ENCODE measurements at places on chromosomes 1 and 21.

GRCh38 chr1:22914633-22915217 lies 57.9 kb downstream of the LACTBL1 start:
- no peak for DNase-seq

DNA sequence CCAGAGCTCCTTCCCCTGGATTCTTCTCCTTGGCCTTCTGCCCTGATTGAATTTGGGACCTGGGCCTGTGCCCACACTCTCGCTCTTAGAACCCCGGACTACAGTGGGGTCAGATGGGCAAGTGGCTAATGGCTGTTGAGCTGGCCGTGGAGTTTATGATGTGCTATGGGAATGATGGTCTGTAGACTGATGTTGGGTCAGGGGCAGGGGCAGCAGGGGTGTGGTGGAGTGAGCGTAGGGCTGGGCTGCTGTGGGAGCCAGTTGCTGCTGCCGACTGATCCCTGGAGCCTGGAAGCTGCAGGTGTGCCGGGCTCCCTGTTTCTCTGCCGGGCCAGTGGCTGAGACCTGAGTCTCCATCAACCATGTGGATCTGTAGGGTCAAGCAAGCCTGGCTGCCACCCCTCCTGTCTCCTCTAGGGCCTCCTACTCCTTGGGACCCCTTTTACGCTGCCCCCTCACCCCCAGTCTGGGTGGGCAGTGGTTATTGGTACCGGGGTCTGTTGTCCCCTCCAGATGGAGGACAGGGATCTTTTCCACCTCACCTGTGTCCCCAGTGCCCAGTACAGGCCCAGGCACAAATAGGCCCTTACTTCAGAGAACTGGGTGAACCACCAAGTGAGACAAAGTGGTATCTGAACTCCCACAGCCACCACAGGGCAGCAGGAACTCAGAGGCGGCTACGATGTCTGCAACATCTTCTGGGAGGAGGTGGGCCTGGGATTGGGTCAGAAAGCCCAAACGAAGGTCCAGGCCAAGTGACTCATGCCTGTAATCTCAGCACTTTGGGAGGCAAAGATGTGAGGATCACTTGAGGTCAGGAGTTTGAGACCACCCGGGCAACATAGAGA lies 5.1 kb downstream of the PODN start:
- DNase-seq: no peak

DNA sequence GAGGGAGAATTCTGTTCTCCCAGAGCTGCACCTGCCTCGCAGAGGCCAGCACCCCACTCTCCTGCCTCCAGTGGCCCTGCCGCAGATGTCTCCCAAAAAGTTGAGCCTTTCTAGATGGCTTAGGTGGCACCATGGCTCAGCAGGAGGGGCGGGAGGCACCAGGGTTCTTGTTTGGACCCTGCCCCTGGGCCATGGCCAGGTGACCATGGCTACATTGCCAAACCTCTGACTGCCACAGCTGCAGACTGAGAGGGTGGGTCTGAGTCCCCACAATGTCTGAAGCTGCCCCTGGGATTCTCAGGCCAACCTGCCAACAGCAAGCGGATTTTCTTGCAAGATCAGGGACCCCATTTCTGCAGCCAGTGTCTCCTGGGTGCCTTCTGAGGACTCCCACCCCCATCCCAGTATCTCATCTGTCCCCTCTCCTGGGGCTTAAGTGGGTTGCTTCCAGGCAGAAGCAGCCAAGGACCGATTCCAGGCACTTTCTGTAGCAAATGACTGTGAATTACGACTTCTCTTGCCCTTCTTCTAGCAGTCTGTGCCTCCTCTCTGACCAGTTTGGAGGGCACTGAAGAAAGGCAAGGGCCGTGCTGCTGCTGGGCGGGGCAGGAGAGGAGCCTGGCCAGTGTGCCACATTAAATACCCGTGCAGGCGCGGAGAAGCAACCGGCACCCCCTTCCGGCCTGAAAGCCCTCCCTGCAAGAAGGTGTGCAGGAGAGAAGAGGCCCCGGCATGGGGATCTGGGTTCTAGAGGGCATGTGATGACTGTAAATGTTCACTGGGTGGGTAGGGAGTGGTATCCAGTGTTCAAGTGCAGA lies 22.5 kb downstream of the SESN2 start:
- DNase-seq: no peak

DNA sequence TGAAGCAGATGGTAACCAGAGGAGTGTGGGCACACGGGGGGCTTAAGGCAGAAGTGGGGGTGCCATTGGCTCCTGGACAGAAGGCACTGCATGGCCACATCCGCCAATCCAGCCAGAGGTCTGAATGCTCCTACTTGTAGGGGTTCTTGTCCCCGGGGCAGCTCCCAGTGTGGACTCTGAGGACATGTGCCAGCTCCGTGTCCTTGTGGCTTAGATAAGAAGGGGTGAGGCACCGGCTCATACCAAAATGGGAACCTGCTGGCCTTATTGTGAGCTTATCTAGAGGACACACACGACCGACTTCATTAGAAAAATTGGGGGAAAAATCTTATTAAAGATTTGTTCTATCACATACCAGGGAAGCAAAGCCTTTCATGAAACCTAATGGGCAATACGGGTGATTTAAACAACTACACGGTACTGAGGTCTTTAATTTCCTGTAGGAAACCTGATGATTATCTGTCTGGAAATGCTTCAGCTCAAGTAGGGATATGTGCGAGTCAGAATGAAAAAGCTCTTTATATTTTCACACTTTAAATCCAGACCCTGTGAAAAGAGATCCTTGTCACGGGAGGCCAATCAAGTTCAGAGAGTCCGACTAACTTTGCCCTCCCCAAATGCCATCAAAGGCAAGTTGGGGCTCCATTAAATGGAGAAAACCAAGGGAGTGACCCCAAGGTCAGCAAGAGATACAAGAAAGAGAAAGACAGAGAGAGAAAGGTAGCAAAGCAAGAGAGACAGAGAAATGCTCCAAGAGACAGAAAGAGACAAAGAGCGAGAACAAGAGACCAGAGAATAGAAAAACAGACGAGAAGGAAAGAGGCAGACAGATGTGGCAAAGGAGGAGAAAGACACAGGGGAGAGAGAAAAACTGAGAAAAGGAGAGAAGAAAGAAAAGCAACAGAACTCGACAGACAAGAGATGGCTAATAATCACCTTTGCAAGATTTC lies 14.1 kb upstream of the KCNN3 start:
- DNase-seq: no peak

- DNase-seq: no peak
These were observed 30.3 kb upstream of the RLF start for GRCh38 chr1:40130892-40131291.

DNA sequence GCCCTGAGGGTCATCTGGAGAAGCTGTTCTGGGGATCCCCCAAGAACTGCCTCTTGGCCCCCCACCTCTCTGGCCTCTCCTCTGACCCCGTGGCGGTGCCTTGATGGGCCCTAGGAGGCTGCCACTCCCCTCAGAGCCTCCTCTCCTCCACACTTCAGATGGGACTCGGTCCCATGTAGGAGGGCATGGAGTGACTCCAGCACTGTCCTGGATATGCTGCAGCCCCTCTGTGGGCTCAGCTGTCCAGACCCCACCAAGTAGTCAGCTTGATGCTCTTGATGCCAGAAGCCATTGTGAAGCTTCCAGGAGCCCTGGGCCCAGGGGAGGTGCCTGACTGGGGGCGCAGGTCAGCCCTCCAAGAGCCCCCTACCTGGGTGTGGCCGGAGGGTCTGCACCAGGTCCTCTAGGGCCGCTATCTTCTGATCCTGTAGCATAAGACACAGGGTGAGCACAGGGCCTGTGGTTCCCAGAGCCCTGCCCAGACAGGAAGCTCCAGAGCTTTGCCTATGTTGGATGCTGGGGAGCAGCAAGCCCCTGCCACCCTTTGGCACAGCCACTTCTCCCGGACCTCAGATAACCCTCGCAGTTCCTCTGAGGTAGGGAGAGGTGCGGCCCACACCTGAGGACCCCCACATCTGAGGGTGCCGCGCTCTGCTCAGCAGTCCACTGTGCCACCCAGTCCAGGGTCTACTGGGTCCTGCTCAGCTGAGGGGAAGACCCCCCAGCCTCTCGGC lies 9.2 kb downstream of the UBXN11 start:
- DNase-seq: no peak

GRCh38 chr21:42820616-42821465 lies 58.5 kb downstream of the WDR4 start:
- no peak for DNase-seq

DNA sequence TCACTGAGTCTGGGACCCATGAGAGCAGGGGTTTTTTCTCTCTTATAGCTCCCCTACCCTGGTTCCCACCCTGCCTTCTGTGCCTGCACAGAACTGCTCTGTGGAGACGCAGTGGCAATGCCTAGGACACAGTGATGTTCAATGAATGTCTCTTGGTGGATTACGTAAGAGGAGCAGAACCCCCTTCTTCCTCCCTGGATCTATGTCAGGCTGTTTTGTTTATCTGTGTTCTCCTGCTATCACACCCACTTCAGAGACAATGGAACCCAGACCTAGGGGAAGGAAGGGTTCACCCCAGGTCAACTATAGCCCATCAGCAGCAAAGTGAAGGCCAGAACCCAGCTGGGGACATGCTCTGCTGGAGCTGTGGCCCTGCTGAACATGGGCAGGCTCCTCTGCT lies 2.0 kb downstream of the HPCAL4 start:
- no peak for DNase-seq

DNA sequence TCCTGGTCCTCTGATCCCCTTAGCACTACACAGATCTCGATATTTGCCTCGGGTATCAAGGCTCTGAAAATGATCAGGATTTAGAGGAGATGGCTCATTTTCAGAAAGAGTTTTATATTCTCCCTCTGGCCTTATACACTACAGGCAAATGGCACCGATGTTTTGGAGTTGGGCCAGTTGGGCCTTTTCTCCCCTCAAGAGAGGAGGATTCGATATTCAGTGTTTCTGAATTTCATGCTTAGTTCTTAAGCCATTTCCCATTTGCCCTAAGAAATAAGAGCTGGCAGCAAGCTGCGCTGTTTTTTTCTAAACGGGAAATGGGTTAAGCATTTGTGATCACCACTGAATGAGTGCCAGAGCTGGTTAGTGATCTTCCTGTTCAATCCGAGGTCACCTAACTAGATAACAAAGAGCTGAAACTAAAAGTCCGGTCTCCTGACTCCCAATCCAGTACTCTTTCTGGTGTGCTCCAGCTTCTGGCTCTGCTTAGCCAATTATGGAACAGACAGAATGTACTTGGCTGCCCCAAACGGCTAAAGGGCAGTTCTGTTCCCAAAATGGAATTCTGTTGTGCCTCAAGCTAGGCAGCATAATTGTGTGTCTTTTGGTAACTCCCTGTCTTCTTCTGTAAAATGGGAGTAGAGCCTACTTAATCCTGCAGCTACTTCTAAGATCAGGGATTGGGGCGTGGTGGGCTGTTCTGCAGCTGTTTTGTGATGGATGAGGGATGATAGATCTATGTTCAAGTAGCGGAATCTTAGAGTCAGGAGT lies 1.2 kb upstream of the CPT2 start:
- DNase-seq: no peak

DNA sequence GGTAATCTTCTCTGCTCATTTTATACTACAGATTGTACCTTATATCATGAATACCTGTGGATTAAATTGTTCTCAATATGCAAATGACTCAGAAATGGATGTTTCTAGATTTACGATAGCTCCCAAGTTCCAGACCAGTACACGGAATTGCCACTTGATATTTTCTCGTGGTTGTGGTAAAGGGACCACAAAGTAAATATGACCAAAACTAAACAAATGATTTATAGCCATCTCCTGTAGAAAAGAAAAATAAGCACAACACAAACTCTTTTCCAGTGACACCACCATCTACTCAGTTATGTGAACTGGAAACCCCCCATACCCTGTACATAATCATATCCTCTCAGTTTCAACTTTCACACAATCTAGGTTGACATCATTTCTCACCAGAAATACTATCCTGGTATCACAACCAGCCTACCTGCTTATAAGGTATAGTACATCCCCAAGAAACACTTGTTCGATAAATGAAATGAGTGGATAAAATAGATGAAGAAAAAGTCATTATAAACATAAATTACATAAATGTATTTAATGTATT lies 172.3 kb downstream of the ADGRL4 start:
- DNase-seq: no peak

DNA sequence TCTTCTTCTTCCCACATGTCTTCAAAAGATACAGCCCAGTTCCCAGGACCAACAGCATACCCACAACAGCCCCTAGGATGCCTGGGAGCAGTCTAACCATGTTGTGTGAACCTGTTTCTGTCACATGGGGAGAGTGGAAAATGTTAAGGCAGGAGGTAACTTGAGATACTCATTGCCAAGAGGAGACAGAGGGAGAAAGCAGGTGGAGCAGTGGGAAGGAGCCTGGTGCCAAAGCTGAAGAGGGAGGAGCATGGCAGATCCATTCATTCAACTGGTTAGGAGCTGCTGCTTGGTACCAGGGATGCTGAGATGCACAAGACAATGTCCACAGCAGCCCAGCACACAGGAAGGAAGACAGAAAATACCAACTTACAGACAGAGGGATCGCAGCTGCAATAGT lies 149.8 kb upstream of the ETV3 start:
- DNase-seq: no peak

- no peak for DNase-seq
These were observed 17.4 kb downstream of the TNFRSF1B start for GRCh38 chr1:12184008-12184681.

DNA sequence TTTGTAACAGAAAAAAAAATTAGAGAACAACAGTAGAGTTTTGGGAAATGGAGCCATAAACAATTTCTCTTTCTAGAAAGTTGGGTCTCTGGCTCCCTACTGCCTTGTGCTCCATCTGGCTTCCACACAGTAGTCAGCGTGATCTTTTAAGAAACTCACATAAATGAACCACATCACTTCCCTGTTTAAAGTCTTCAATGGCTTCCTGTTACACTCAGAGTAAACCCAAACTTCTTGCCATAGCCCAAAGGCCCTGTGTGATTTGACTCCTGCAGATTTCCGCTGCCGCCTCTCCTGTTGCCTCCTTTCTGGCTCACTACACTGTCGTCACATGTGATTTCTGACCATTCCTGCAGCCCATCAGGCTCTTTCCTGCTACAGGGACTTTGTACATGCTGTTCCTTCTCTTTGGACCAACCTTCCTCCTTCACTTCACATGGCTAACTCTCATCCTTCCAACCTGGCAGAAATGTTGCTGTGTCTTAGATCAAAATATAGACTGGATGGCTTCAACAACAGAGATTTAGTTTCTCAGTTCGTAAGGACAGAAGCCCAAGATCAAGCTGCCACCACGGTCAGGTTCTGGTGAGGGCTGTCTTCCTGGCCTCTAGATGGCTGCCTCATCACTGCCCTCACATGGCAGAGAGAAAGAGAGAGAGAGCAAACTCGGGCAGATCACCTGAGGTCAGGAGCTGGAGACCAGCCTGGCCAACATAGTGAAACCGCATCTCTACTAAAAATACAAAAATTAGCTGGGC lies 34.0 kb downstream of the OPRD1 start:
- DNase-seq: no peak

GRCh38 chr1:66761221-66761620 lies 9.0 kb downstream of the DYNLT5 start:
- DNase-seq: no peak

Measured in iPS DF 19.7 (cell line).